ENCODE measurements at places on chromosomes 13 and 19.

GRCh38 chr13:49134305-49134704 lies 85.8 kb upstream of the MLNR start:
- no peak overlapping the region for H3K27ac ChIP-seq
- H3K4me1 ChIP-seq: no peaks in the 10 kb centered on the region
- H3K27me3 ChIP-seq: no peaks in the 10 kb centered on the region
- H3K36me3 ChIP-seq: peaks cover 46% of the 10 kb centered on the region
- no peak for DNase-seq

DNA sequence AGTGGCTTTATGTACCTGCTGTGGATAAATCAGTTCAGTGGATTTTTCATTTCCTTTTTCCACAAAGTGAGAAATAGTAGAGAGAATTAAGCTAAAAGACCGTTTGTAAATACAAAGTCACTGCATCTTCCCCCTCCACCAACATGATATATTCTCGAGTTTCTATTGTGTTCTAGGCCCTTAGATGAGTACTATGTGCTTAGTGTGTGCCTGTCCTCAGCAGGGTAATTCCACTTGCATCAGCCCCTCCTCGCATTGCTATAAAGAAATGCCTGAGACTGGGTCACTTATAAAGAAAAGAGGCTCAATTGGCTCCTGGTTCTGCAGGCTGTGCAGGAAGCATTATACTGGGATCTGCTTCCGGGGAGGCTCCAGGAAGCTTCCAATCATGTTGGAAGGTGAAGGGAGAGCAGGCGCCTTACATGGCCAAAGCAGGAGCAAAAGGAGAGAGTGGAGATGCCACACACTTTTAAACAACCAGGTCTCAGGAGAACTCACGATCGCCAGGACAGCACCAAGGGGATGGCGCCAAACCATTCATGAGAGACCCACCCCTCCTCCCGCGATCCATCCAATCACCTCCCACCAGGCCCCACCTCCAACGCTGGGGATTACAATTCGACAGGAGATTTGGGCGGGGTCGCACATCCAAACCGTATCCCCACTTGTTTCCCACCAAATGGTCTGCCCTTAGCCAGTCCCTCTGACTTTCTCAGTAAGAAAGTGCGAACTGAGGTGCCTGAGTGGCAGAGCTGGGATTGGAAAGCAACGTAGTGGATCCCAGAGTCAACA lies 102.3 kb upstream of the ABCC4 start:
- H3K36me3 ChIP-seq: no peaks in the 10 kb centered on the region
- no peaks in the 10 kb centered on the region for H3K27me3 ChIP-seq
- H3K4me3 ChIP-seq: peak overlapping the region; percentile 75
- DNase-seq: no peak
- peaks cover 7% of the 10 kb centered on the region for H3K4me1 ChIP-seq

GRCh38 chr19:45296355-45296754 lies 26.3 kb downstream of the CKM start:
- H3K4me1 ChIP-seq: no peaks in the 10 kb centered on the region
- no peak overlapping the region for H3K27ac ChIP-seq
- no peaks in the 10 kb centered on the region for H3K27me3 ChIP-seq

GRCh38 chr13:79448413-79448812 lies 32.5 kb upstream of the NDFIP2 start:
- H3K4me3 ChIP-seq: no peak overlapping the region
- no peaks in the 10 kb centered on the region for H3K4me1 ChIP-seq
- no peak for DNase-seq
